Hematopoietic multipotent progenitor cell (in vitro differentiated cells): ENCODE measurements at places on chromosomes 2 and 18. TPM values are rescaled to one million over a fixed set of nuclear protein-coding genes. Genes with fewer than 3 reads are reported as not detected.
A peak's percentile ranks its signal among the peaks of the same experiment; 100 is the strongest.

- DNase-seq, result no peak
Measured at GRCh38 chr2:46315103-46315890, 18.1 kb downstream of the EPAS1 start.

GRCh38 chr2:128603411-128603924 is 284.8 kb upstream of the HS6ST1 start:
- no peak for DNase-seq

- peak; percentile 53 for DNase-seq
Measured at GRCh38 chr2:165401285-165401852, 68.1 kb upstream of the CSRNP3 start.

GRCh38 chr2:135573620-135574019 is 42.3 kb downstream of the R3HDM1 start:
- DNase-seq, result no peak

GRCh38 chr2:128027278-128027800 is 520 bp downstream of the SAP130 start:
- peak; percentile 100 for DNase-seq

DNA sequence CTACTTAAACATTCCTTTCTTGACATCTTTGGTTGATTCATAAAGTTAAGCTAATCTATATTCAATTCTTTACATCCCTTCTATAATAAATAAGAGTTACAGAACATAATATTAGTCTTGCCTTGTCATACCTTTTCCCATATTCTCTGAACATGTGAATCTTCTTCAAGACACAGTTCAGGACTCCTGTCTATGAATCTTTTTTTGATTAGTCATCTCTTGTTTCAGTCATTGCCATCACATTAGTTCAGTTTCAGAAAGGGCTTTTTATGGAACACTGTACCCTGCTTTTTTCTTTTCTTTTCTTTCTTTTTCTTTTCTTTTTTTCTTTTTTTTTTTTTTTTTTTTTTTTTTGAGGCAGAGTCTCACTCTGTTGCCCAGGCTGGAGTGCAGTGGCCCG is 181.2 kb downstream of the UBE2E3 start:
- no peak for DNase-seq

Gene MAPK4
- not detected for total RNA-seq

- no peak for DNase-seq
Measured at GRCh38 chr2:85748039-85748734, 5.6 kb upstream of the ATOH8 start.

Gene SERPINB13
- total RNA-seq, result not detected

Gene TGFA
- 0.27 TPM for total RNA-seq

DNA sequence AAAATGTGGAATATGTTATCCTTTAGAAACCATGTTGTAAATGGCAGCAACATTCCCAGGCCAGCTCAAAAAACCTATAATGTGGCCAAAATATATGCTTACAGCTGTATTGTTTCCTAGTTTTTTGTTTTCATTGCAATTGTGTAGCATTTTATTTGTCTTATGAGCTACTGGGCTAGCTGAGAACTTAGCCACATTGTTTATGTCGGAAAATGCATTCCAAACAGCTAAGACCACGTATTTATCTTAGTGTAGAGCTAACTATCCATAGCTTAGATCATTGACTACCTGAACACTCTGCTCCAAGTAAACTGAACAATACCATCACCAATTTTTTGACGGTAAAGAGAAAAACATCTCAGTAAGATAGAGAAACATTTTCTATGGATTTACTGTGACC is 38.4 kb downstream of the METAP1D start:
- no peak for DNase-seq

DNA sequence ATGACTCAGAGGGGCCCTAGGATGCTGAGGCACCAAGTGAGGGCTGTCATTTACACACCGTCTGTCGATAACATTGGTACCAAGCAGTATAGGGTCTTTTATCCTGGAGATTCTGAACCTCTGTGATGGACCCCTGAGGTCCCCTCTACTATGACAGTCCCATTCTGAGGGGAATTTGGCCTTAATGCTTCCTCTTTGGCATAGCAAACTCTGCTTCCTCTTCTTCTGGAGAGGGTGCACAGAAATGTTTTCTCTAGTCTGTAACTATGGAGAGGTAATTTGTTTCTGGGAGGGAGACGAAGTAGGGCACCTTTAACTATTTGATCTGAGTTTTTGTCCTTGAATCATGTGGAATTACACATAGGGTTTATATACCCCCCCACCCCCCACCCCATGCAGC is 44.8 kb downstream of the INPP4A start:
- no peak for DNase-seq

- DNase-seq, result peak; percentile 22
Measured at GRCh38 chr2:133171393-133172004, 396.8 kb downstream of the NCKAP5 start.

- no peak for DNase-seq
Measured at GRCh38 chr2:143117225-143117624, 12.0 kb upstream of the ARHGAP15 start.

DNA sequence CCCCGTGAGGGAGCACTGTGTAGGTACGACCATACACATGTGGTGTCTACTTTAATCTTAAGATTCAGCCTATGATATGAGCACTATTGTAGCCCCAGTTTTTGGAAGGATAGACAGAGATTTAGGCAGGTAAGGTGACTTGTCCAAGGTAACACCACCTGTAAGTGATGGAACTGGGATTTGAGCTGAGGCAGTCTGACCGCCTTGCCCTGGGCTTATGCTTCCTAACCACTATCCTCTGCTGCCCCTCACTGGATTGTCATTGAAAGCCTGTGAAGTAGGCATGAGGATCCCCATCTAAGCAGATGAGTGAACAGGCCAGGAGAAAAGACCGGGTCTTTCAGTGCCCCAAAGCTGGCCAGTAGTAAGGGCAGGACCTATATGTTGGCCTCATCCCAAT is 343.8 kb downstream of the CYRIA start:
- no peak for DNase-seq

- no peak for DNase-seq
Measured at GRCh38 chr2:234840336-234840735, 111.5 kb upstream of the SH3BP4 start.

DNA sequence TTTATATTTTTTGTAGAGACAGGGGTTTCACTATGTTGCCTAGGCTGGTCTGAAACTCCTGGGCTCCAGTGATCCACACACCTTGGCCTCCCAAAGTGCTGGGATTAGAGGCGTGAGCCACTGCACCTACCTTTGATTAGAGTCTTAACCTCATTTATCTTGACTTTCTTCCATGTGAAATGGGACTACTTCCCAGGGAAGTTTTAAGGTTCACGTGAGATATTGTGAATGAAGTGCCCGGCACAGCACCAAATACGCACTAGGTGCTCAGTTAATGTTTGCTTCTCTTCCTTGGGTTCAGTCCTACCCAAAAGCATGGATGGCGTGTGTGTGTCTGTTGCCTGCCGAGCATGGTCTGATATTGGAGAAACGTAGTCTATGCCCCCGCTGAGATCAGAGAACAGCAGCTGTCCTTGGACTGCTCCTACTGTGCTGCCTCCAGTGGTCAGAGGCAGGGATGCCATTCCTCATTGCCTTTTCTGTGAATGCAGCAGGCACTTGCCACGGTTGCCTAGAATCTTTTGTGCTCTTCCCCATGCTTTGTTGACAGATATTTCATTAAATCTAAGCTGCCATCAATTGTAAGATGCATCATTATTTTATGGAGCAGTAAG is 12.3 kb upstream of the TFCP2L1 start:
- DNase-seq, result no peak

DNA sequence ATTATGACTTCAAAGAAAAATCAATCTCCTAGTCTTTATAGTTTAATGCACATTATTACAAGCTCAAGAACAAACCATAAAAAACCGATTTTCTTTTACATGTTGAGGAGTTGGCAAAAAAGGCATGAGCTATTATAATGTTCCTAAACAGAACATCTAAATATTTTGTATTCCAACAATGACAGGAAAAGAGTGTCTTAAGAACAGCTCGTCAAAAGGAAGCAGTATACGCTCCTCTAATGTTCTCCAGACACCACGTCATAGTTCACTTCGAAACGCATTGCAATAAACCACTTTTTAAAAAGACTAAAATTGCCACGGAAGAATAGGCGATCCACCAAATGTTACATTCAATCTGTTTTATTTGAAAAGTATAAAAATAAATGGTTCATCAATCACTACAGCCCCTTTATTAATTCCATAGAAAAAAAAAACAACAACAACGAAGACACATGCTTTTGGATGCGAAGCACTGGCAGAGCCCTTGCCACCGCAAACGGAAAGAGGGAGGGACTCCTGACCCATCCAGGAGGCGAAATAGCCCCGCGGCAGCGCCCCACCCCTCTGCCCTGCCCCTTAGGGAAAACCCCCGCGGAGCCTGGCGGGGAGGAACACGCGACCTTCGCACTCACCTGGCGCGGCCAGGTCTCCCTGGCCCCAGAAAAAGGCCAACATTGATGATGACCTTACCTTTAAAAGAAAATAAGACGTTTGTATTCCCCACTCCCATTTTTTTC is 45.8 kb downstream of the MBP start:
- DNase-seq, result no peak

DNA sequence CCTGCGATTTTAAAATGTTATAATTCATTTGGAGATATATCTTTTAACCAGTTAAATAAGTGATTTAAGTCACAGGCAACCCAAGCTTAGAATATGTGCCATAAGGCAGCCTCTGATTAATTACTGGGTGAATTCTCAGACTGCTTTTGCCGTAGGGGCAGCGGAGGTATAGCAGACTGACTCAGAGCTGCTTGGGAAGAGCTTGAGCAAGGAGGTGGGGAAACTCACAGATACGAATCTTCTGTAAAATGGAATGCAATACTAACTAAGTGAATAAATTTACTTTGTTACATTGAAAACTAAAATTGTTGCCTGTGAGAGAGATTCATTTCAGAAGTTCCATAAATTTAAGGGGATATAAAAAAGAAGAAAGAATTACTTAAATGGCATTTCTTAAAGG is 115.4 kb downstream of the KYNU start:
- no peak for DNase-seq

GRCh38 chr2:240952496-240953246 is 45.7 kb upstream of the SNED1 start:
- DNase-seq, result no peak

GRCh38 chr2:231241755-231242507 is 43.5 kb downstream of the ARMC9 start:
- DNase-seq, result no peak

- DNase-seq, result no peak
Measured at GRCh38 chr2:64398516-64399129, 55.3 kb upstream of the LGALSL start.

DNA sequence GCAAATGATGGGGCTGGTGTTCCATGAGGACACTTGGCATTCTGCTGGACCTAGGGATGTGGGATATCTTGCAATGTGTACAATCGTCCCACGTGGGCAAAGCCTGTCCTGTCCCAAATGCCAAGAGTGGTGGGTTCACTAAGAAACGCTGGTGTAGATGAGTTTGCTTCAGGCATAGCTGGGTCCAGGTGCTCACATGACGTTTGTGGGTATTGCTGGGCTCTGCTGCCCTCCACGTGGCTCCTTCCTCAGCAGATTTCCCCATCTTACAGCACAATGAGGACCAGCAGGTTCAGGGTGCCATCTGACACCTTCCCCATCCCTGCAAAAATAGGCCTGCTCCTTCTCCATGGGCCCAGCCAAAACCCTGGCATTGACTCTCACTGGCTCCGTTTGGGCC is 105.9 kb downstream of the SEPTIN10 start:
- DNase-seq, result no peak

DNA sequence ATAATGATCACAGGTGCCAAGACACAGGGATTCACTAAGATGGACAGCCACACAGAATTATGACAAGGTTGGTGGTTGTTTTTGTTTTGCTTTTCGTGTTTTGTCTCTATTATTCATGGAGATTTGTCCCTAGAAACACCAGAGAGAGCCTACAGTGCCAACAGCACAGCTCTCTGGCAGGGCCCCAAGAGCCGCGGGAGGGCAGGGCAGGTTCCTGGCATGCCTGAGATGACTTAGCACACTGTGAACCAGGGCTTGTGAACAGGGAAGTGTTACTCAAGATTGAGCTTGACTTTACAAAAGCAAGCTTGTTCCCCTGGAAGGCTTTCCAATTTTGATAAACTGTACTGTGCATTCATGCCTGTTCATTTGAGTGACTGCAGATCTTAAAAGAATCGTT is 437.4 kb upstream of the SALL3 start:
- peak; percentile 30 for DNase-seq

- DNase-seq, result peak; percentile 60
Measured at GRCh38 chr2:102301867-102302362, 9.4 kb upstream of the IL1RL1 start.

- no peak for DNase-seq
Measured at GRCh38 chr2:105800953-105801635, 56.4 kb downstream of the NCK2 start.

Gene FSHR
- total RNA-seq, result under 0.01 TPM

- DNase-seq, result peak; percentile 3
Measured at GRCh38 chr2:120809609-120810440, 74.2 kb downstream of the GLI2 start.

GRCh38 chr2:152221839-152222238 is 46.3 kb upstream of the STAM2 start:
- DNase-seq, result no peak

GRCh38 chr2:33307659-33308270 is 168.7 kb upstream of the RASGRP3 start:
- no peak for DNase-seq

Gene ALK
- under 0.01 TPM for total RNA-seq

Gene SOCS6
- 14.8 TPM for total RNA-seq

DNA sequence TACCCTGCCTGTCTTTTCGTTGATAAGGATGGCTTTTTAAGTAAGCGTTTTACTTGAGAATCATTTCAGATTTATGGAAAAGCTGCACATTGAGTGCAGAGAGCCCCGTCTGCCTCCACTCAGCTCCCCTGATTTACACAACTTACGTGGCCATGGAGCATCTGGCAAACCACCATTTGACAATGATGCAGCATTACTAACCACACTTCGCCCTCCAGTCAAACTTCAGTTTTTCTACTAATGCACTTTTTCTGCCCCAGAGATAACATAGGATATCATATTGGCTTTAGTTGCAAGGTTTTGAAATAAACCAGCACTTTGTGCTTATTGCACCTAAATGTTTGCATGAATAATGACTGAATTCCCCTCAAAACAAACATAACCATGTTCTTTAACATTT is 165.1 kb upstream of the TPO start:
- DNase-seq, result peak; percentile 11

- no peak for DNase-seq
Measured at GRCh38 chr18:43160509-43160908, 45.0 kb upstream of the RIT2 start.

- peak; percentile 18 for DNase-seq
Measured at GRCh38 chr2:68643011-68643873, at the start of gene PROKR1. Gene PROKR1, plus strand, starts transcription at chr2:68643579. Its CDS starts 2,243 bp downstream, at chr2:68645822.

Gene TM4SF20
- total RNA-seq, result not detected

GRCh38 chr18:49612515-49613033 is 50.7 kb downstream of the LIPG start:
- no peak for DNase-seq

GRCh38 chr2:145807968-145808367 is 1288.0 kb upstream of the ZEB2 start:
- no peak for DNase-seq

Gene TTL
- total RNA-seq, result 15.1 TPM

Gene ARHGAP15
- 77.3 TPM for total RNA-seq

Gene KRTCAP3
- total RNA-seq, result 2.2 TPM

GRCh38 chr2:224195925-224196571 is 157.0 kb upstream of the SERPINE2 start:
- no peak for DNase-seq

Gene LAMA1
- under 0.01 TPM for total RNA-seq
